Amniotic epithelial cell (primary cell): ENCODE measurements at places on chromosomes 7 and 10.

GRCh38 chr10:37496061-37496460 lies 361.3 kb downstream of the ZNF248 start:
- DNase-seq = no peak

GRCh38 chr7:7857143-7857583 lies 111.4 kb upstream of the GLCCI1 start:
- DNase-seq = no peak

DNA sequence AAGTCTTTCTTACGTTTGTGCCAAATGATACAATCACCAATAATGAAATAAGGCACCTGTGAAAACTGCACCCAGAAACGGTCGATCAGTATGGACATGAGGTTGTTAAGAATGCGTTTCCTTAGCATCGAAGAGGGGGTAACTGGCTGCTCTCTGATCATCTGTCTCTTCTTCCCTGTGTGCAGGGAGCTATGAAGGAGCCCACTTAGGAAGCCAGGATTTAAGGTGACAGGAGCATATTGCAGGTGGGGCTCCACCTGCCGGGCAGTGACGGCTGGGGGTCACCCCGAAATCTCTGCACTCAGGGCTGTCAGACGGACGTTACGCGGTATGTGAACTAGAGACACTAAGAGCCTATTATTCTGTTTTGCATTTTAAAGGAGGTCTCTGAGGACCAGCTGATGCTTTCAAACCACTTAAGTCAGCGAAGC lies 64.5 kb downstream of the CARD11 start:
- DNase-seq = no peak

- peak; percentile 26 for DNase-seq
These were observed 6.0 kb upstream of the PON1 start for GRCh38 chr7:95330204-95330960.

GRCh38 chr10:73744664-73744975 lies 448 bp downstream of the SEC24C start:
- DNase-seq = peak; percentile 62
